ENCODE measurements at places on chromosomes 1 and 21.

DNA sequence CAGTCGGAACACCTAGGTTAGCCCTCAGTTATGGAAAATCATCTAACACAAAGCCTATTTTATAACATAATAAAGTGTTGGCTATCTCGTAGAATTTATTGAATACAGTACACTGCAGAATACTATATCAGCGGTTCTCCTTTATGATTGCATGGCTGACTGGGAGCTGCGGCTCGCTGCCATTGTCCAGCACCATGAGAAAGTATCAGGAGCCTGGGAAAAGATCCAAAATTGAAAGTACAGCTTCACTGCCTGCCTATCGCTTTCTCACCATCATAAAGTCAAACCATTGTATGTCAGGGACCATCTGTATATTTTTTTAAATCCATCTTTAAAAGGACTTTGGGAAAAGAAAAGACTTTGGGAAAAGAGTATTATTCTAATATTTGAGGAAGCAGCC is 111.9 kb upstream of the RAVER2 start:
- no peak for DNase-seq

- no peak for DNase-seq
Measured at GRCh38 chr1:103783944-103784377, 34.3 kb downstream of the AMY1C start.

- DNase-seq: no peak
Measured at GRCh38 chr1:85148524-85149250, 52.1 kb downstream of the SYDE2 start.

DNA sequence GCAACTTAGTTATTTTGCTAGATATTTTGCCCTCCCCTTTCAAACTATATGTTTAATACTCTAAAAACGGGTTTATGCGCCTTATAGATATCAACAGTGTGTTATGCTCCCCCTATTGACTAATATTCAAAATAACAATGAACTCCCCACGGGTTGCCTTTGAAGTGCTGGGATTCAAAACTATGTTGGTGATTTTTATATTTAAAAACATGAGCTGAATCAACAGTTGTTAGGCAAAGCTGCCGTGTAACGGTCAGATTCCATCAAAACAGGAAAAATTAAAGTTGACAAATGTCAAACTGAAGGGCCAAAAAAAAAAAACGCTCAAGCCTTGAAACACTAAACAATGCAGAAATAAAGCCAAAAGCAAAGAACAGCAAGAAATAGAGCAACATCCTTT is 2.5 kb downstream of the TGFBR3 start:
- peak; percentile 63 for DNase-seq

DNA sequence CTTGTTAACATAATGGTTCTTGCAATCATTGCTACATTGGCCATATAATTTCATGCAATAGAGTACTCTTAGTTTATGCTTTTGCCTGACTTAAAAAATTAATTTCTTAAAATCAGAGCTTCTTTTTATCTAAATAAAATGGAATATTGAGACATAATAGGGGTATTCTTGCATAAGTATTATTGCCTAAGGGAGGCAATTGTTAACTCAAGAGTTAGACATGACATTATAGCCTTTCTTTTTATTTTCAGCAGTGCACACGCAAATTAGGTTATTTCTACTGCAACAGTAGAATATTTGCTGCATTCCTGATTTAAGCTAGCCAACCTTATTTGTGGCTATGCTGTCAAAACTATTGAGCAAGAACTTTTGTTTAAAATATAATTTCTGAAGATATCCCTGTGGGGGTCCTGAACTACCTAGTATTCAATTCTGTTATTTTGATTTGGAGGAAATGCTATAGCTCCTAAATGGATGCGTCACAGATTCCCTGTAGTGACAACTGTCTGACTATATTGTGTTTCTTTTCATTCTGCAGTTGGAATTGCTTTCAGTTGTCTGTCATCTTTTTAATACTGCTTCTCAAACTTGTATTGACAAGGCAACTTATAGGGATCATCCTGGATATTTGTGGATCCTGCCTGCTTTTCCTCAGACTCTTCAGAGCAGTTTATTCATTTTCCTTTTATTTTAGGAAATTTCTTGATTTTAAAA is 211.0 kb downstream of the PATJ start:
- no peak for DNase-seq

- no peak for DNase-seq
Measured at GRCh38 chr1:116493484-116494352, 77.1 kb downstream of the CD58 start.

DNA sequence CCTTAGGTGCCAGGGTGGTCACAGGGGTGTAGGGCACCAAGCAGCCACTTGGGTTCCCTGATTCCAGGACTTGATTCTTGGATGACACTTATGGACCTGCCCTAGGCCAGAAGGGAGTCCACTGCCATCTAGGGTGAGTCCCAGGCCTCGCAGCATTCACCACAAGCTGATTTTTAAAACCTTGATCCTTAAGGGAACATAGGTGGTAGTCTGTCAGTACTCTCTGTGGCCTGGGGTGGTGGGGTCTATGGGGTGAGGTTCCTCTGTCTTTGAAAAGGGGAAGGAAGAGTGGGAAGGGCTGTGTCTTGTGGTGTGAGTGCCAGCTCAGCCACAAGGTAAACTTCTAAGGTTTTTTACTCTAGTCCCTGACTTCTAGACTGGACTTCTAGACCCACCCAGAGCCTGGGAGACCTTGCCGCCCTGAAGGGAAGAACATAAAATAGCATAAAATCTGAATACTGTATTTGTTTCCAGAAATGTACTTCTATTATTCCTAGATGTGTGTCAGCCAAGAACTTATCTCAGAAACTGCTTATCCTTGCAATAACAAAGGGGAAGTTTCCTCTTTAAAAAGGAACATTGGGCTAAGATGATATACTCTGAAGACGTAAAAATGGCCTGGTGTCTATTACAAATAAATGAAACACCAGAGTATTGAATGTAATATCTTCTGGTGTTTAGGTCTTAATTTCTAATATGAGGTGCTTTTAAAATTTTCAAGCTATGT is 757.3 kb downstream of the LTN1 start:
- peak; percentile 5 for DNase-seq

DNA sequence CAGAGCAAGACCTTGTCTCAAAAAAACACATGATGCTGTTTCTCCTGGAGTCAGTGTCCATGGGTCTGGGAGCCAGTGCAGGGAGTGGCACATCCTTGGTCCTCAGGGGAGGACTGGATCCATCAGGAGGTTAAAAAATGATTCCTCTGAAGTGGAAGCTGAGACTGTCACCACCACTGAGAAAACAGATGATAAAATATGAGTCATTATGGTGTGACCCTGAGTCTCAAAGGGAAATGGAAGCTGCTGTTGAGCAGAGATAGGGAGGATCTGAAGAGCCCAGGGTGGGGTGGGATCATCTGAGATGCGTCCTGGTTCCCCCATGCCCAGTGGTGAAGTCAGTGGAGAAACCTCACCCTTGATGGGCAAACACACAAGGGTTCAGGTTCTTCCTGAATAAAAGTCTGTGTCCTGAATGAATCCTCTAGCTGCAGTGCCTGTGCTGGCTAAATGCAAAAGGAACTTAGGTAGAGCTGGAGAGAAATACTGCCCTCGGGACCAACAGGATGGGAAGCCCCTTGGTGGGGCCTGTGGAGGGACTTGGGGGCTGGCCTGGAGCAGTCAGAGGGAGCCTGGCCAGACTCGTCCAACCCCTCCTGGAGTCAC is 61.6 kb upstream of the TENT5B start:
- DNase-seq: no peak

DNA sequence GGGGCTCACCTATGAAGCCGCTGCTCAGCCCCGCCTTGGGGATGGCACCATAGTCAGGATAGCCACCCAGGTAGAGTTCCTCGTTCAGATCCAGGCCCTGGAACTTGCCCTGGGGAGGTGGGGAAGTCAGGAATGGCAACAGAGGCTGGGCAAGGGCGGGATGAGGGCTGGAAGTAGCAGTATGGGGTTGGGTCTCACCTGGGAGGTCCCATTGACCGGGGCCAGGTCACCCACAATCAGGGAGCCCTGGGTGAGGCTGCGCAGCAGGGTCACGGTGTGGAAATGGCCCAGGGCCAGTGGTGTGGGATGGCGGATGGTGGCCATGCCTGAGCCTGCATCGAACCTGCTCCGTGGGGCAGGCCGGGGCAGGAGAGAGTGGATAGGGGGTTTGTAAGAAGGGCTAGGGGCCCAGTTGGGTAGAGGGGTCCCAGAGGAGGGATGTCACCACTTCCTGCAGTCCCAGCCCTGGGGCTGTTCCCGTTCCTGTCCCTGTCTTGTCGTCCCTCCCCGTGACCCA is 19.4 kb downstream of the LDLRAD2 start:
- no peak for DNase-seq

DNA sequence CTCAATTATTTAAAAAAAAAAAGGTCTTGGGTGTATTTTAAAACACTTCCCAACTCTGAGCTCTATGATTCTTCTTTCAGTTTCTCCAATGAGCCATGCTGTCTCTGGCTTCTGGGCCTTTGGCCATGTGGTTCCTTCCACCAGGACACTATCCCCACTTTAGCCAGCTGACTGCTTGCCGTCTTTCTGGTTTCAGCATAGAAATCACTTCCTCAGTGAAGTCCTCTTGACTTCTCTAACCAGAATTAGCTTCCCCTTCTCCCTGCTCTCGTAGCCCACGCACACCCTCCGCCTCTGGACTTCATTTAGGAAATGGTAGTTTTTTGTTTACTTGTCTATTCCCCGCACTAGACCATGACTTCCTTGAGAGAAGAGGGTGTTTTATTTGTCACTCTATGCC is 1.1 kb upstream of the DIO1 start:
- no peak for DNase-seq

DNA sequence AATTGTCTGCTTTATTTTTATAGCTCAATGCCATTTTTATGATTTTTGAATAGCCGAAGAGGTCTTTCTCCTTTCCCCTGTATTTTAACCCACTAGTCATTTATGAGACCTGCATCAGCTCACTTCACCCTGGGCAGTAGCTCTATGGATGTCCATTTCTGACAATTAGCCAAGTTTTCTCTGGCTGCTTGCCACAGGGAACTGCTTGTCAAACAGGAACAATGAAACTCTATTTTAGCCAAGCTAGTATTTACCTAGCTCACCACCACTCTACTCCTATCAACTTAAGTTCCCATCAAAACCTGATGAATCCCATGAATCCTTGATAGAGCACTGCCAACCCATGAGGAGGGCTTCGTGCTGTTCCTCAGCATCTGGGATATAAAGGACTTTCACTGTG is 406.7 kb downstream of the RWDD3 start:
- no peak for DNase-seq

DNA sequence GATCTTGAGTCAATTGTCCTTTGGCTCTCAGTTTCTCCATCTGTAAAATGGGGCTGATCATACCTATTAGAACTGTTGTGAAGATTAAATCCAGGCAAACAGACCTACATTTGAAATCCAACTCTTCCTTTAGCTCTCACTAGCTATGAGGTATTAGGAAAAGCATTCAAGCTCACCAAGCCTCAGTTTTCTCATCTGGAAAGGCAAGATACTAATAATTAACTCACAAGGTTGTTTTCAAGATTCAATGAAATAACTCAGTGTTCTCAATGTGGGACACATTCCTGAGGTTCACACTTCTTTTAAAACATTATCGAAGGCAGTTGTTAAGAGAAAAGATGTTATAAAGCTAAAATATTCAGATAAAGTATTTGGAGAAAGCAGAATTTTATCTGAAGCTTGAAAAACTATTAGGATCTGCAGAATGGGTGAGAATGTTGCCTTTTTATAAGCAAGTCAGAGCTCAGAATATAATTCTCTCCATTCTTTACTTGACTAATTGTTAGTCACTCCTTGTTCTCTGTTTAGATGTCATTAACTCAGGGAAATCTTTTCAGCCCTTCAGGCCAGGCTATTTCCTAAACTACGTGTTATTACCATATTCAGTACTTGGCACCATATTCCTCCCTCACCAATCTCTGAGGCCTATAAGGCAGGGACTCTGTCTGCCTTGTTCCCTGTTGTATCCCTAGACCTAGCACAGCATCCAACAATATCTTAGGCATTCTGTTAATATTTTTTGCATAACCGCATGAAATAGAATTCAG is 72.0 kb upstream of the VAV3 start:
- DNase-seq: no peak

DNA sequence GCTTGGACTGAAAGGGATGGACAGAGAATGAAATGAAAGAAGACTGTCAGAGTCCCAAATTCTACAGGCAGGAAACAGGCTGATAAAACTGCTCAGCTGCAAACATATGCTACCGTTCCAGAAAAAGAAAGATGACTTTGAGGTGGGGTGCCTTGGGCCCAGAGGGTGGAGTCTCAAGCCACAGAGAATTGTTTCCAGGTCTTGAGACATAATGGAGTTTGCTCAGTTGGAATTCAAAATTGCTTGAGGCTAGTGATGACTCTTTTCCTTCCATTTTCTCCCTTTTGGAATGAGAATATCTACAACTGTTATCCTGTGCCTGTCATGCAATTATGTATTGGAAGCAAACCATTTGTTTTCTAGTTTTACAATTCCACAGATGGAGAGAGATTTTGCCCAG is 23.6 kb upstream of the PSEN2 start:
- DNase-seq: no peak

- no peak for DNase-seq
Measured at GRCh38 chr1:4045397-4046010, 145.4 kb upstream of the C1orf174 start.

DNA sequence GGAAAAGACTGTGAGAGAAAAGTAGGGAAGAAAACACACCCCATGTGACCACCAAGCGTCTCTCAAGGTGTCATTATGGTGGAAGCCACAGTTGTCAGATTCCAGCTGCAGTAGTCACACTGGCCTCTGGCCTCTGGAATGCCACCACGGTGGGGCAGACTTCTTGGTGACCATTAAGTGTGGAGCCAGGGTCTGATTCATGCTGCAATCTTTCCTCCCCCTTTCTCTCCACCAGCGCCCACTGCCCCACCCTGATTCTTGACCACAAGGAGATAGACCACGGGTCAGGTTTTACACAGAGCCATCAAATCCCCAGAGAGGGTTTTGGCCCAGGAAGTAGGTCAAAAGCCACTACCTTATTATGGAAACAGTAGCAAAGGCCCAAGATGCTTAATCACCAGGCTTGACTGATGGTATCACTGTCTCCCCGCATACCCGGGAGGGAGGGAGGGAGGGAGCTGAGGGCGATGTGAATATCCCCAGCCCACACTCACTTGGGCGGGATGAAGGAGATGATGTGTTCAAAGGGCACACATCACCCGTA is 52.7 kb upstream of the GRHL3 start:
- DNase-seq: no peak

DNA sequence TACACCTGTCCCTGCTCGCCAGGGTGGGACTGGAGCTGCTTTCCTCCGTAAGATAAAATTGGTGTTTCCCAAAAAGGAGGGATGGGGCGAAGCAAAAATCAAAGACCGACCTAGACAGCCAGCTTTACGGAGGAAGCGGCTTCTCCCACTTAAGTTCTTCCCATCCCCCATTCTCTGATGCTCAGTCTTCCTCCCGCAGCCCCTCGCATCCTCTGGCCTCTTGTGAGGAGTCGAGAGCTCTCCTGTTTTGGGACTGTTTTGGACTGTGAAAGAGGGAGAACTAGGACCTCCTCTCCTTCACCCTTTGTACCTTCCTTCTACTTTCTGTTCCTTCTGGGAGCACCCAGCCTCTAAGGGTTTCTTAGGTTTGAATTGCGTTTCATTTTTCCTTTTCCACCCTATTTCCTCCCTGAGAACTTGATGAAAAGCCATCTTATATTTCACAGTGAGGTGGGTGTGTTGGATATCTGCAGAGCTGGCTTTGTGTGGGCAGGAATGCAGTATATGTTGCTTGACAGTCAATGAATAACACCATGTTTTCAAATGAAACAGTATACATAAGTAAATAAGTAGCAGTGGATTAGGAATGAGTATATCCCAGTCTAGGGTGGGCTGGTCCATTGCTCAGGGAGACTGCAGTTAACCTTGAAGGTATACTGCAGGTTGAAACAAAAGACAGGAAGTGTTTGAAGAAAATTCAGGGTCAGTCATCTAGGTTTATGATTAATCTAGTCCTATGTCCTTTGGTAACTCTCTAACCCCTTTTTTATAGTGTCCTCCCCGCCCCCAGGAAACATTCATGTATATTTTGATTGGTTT is 848 bp downstream of the CTTNBP2NL start:
- DNase-seq: no peak

Data from CD4-positive, alpha-beta T cell treated with Interleukin-21 for 1 hour (primary cell).